ENCODE measurements at places on chromosomes 3 and 15. TPM values are rescaled to one million over a fixed set of nuclear protein-coding genes. Genes with fewer than 3 reads are reported as not detected.

Gene CTXN2
- not detected for total RNA-seq

Gene P2RY1
- 0.18 TPM for total RNA-seq

Gene DUOXA2
- total RNA-seq = not detected

- no peak for DNase-seq
Measured at GRCh38 chr3:159131376-159131775, 329.5 kb downstream of the MFSD1 start.

Data from CD8-positive, alpha-beta memory T cell (primary cell).